NCI-H748 treated with DMSO at 0.1 percent for 48 hours (cell line): ENCODE measurements at places on chromosomes 1 and 21.

DNA sequence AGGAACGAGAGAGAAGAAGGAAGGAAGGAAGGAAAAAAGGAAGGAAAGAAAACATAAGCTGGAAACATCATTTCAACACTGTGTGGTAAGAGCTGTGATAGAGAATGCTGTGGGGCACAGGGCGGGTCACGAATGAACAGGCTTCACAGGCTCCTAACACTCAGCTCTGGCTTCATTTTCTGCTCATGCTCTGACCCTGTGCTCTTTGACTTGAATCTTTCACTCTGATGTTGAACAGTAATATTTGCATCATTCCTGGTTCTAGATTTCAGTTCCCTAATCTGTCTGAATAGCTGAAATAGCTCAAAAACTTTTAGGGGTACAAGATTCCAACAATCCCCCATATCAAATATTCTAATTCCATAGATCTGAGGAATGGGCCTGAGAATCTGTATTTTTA, 207.3 kb downstream of the LHX8 start:
- no peak for DNase-seq

- DNase-seq: no peak
Observed at GRCh38 chr1:211484755-211485479, 7.0 kb downstream of the RD3 start.

DNA sequence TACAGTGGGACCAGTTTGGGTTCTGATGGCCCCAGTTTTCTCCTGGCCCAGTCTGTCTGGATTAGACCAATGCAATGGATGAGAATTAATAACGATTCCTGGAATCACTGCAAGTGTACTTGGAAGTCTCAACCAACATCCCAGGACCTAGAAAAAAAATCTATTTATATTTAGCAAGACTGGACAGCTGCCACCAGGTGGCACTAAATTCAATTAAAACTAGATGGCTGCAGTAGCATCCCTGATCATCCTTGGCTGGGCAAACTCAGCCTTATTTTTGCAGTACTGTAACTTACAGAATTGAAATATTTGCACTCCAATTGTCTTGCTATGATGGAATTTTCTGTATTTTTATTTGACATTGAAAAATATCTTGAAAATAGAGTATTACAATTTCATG, 165.7 kb downstream of the NCAM2 start:
- peak; percentile 33 for DNase-seq

- no peak for DNase-seq
Observed at GRCh38 chr1:68181165-68181556, 51.2 kb downstream of the WLS start.

- no peak for DNase-seq
Observed at GRCh38 chr1:3762151-3762872, 10.1 kb downstream of the CCDC27 start.

DNA sequence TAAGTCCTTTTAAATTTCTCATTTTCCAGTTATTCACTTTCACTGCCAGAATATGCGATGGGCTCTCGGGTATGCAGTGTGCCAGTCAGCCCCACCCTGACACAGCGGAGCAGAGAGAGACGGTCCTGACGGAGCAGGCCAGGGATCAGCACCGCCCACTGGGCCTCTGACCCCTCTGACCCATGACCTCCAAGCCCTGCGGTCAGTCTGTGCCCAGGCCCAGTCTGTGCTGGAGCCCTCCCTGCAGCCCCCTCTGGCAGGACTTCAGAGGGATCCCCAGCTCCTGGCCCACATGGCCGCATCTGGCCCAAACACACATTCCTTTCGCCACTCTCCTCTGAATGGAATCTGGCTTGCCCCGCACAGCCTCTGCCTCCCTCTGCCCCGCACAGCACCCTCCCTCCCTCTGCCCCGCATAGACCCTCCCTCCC, 43.4 kb upstream of the COL6A2 start:
- DNase-seq: no peak

GRCh38 chr1:3026581-3027391, 5.5 kb downstream of the ACTRT2 start:
- DNase-seq: no peak

DNA sequence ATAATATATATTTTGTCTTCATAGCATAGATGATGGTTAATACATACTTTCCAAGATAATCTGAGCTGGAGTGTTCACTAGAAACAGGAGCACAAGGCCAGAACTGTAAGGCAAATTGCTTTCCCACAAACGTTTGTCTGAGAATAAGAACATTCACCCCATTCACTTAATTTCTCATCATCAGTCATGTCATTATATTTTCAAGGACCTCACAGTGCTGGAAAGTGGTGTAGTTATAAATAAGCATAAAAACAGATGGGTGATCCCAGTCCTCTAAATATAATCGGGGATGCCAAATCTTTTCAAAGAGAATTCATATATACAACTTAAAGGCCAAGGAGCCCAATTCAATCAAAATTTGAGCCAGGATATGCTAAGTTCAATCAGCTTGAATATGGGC, 8.4 kb downstream of the PRRX1 start:
- no peak for DNase-seq

DNA sequence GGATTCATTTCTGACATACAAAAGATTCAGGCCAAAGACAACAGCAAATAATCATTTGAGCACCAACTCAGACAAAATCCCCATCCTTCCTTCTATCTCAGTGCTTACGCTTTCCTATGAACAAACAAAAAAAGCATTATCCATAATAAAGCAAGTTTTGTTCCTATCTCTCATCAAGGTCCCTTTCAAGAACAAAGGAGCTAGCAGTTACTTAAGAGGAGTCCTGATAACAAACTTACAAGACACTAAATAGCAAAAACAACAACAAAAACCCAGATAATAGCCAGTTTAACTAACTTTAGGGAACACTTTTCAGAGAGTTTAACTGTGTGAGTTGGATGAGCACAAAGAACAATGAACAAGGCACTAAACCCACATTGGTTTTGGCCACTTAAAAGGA, 10.5 kb downstream of the EVI5 start:
- no peak for DNase-seq

DNA sequence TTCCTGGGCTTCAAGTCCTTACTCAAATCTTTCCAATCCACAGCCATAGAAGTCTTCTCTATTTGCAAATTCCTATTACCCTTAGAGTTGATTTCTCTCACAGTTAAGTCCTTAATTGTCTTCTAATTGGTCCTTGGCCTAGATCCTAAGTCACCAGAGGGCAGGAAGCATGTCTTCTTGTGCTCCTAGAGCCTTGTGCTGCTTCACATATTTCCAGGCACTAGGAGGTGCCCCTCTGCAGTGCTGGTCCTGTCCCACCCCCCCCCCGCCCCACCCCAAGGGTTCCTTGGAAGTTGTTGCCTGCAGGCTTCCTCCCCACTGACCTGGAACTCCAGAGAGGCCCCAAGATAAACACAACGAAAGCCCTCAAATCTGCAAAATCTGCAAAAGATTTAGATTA, 28.1 kb upstream of the TARBP1 start:
- DNase-seq: no peak

DNA sequence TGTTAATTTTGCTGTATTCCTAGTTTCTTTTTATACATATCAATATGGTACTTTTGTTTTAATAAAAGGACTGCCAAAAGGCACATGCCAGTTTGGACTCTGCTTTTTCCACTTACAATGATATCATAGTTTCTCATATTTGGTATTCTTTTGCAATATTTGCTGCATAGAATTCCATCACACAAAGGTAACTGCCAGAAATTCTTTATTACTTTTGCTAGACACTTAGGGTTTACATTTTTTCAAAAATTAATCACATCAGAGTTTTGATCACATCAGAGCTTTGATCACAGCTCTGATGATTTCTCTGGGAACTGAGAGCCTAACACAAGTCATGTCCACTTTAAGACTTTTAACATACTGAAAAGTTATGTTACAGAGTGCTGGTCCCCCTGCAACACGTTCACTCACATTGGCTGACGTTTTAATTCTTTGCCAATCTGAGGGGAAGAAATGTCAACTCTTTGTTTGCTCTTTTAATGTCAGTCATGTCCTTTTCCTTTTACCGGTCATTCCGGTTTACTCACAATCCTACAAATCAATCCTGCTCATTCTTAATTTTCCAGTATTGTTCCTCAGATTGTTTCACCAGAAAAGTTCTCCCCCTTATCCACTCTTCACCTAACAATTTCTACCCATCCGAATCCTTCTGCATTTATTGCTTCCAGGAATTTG, 1.1 kb upstream of the CD46 start:
- DNase-seq: no peak

- DNase-seq: no peak
Observed at GRCh38 chr1:3886691-3887090, 13.4 kb downstream of the C1orf174 start.

DNA sequence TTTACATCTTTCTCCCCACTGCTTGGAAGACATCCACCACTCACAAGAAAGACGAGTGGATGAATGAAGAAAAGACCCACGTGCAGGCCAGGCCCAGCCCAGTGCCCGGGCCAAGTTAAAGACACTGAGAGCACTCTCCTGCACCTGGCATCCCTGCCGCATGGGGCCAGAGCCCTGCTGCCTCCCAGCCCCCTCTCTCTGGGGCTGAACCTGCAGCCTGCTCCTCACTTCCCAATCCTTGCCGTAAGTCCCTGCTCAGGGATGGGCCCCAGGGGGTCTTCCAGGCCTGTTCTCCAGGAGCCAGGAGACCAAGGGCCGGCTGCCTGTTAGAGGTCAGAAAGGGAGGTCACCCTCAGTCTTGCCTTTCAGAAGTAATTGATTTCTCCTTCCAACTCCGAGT, 168.5 kb upstream of the ZC3H12A start:
- no peak for DNase-seq

DNA sequence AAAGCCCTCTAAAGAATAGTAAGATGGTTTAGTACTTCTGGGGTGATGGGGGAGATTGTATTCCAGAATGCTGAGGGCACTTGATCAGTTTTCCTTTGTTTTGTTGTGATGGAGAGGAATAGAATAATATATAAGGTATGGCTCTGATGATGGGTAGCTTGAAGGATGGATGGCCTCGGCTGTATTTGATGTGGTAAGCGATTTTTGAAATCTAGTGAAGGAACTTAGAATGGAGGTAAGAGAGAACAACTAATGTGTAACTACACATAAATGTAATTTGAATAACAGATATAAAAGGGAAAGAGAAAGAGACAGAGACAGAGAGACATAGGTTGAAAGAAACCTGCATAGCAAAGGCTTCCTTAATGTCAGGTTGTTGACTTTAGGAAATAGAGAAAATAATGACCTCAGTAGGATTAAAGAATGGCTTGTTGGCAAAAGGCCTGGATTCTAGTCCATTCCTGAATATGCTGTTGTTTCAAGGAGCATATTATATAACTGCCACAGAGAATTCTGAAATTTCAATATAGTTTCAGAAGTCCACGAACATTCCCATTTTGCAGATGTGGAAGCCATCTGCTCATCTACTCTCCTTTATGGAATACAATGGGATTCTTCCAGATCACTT, 58.7 kb downstream of the NIBAN1 start:
- no peak for DNase-seq

- DNase-seq: no peak
Observed at GRCh38 chr1:91778964-91779363, 107.0 kb downstream of the TGFBR3 start.

DNA sequence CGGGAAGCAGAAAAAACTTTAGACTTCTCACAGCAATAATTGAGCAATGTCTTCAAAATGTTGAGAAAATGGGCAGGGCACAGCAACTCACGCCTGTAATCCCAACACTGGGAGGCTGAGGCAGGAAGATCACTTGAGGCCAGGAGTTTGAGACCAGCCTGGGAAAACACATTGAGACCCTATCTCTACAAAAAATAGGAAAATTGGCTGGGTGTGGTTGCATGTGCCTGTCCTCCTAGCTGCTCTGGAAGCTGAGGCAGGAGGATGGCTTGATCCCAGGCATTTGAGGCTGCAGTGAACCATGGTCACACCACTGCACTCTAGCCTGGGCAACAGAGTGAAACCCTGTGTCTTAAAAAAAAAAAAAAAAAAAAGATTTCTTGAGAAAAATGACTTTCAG, 7.8 kb upstream of the ZFP69 start:
- DNase-seq: no peak

DNA sequence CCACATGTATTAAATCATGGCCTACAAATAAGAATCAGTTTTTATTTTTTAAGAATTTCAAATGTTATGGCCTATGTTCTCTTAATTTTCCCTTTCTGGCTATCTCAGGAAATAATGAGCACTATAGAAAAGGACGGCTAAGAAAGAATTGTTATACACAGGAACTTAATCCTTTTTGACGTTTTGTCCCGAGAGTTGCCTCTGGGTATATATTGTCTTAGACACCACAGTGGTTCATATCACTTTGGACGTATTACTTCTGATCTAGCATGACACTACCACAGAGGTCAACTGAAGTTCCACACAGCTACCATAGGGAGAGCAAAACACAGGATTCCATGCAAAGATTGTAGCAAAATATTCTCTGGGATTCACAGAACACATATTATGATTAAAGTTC, 307.6 kb downstream of the VAV3 start:
- DNase-seq: no peak

DNA sequence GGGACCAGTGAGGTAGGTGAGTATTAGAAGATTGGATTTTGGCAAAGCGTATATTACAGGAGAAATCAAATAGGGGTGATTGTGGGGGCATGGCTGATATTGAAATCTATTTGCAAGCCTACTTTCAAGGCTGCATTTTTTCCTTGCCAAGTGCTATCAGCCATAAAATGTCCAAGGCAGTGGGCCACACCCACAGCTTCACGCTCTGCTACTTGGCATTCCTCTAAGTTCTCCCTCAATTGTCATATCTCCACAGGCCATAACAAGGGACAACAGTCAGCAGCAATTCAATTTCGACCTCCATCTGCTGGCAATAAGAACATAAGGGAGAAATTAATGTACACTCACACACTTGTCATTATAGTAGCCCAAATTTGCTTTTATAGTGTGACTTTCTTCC, 667.1 kb upstream of the PKN2 start:
- no peak for DNase-seq

DNA sequence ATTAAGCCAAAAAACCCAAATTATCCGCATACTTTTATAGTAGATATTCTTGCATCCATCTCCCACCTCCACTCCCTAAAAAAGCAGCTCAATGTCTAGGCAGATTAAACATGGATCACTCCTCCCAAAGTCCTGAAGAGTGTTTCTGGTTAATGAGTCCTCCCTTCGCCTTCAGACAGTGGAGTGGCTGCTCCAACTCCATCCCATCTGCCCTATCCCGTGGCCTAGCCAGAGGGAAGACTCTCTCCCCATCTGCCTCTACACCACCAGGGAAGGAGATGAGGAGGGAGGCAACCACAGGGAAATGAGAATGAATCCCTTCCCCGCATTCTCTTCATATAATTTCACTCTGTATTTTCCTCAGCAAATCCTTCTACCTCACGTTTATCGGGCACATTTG, 103.8 kb downstream of the SLC45A1 start:
- DNase-seq: no peak

GRCh38 chr1:184966989-184967388, 7.3 kb downstream of the NIBAN1 start:
- DNase-seq: no peak
